Ovary (tissue), 10 donors: ENCODE measurements at places on chromosomes 1 and 21.
A peak's percentile ranks its signal among the peaks of the same experiment; 100 is the strongest.

- no peak for DNase-seq
These were observed 95.6 kb downstream of the MT1HL1 start for GRCh38 chr1:236908669-236909068.

GRCh38 chr1:43969416-43969745, 429 bp upstream of the DPH2 start:
- no peak for DNase-seq

- peak; percentile 91 for DNase-seq
These were observed 71.0 kb downstream of the CD46 start for GRCh38 chr1:207822602-207823451.

DNA sequence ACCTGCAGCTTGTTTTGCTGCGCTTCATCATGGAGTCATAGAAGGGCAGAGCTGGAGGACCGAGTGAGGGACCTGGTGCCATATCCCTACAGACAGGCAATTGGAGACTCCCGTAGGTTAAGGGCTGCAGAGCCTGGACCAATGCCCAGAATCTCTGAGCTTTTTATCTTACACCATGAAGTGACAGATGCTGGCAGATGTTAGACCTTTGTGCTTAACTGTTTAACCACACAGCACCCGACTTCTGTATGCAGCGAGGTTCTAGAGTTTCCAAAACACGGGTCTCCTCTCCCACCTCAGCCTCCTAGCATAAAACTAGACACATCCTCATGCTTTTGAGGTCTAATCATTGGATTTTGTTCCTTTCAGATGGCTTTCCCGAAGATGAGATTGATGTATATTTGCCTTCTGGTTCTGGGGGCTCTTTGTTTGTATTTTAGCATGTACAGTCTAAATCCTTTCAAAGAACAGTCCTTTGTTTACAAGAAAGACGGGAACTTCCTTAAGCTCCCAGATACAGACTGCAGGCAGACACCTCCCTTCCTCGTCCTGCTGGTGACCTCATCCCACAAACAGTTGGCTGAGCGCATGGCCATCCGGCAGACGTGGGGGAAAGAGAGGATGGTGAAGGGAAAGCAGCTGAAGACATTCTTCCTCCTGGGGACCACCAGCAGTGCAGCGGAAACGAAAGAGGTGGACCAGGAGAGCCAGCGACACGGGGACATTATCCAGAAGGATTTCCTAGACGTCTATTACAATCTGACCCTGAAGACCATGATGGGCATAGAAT, 47.6 kb downstream of the B3GALT5 start:
- DNase-seq = peak; percentile 43

DNA sequence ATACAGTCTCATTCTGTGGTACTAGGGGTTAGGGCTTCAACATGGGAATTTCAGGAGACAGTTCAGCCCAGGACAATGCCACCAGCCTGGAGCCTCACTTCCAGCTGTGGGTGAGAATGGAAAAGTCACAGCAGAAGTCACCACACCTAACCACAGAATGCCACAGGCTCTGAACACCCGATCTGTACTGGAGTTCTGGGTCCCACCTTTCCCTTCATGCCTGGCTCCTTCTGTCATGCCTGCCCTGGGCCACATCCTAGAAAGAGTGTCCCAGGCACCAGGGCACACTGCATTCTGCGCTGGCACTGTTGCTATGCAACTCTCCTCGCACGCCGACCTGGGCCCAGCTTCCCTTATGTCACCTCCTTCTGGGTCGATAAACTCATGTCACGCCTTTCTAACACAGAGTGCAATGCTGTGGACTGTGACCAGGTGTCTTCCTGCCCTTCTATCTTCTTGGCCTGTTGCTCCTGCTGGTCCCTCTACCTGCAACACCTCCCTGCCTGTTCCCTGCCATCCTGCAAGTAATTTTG, 21.2 kb downstream of the RCSD1 start:
- DNase-seq = no peak

- peak; percentile 91 for DNase-seq
These were observed 2.8 kb upstream of the LIX1L start for GRCh38 chr1:145960468-145961108.

- DNase-seq = no peak
These were observed 2.2 kb downstream of the PHC2 start for GRCh38 chr1:33428661-33429060.

GRCh38 chr1:32250893-32251716, at the start of gene LCK:
Gene LCK (plus strand): TSS chr1:32251265. CDS start chr1:32274330, 23,065 bp downstream.
- no peak for DNase-seq

DNA sequence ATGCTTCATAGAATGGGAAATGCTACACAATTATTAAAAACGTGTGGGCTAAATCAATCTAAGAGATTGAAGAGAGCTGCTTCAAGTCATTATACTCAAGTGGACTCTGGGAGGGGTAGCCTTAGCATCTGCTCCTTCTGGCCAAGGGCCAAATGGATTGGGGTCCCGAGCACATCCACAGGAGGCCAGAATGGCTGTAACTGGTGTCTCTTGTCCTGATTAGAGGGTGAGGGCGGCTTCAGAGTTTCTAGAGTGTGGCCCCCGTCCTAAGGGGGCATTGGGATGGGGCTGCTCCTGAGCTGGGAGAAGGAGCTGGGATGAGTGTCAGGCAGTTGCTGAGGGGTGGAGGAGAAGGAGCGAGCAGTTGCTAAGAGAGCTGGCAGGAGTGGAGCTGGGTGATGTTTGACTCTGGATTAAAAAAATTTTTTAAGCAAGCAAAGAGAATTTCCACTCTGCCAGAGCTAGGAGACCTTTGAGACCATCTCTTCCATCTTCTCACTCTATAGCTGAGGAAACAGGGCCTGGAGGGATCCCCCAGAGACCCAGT, 71.3 kb upstream of the TLR5 start:
- no peak for DNase-seq
